ENCODE measurements at places on chromosomes 16 and 17.

- no peak for DNase-seq
These were observed 481.3 kb downstream of the TMEM114 start for GRCh38 chr16:8108991-8109509.

- no peak for DNase-seq
These were observed 10.8 kb upstream of the WSCD1 start for GRCh38 chr17:6059406-6059805.

- DNase-seq, result no peak
These were observed 84.6 kb upstream of the PMFBP1 start for GRCh38 chr16:72256398-72257066.

- no peak for DNase-seq
These were observed 67.7 kb upstream of the TNRC6C start for GRCh38 chr17:77890771-77891170.

DNA sequence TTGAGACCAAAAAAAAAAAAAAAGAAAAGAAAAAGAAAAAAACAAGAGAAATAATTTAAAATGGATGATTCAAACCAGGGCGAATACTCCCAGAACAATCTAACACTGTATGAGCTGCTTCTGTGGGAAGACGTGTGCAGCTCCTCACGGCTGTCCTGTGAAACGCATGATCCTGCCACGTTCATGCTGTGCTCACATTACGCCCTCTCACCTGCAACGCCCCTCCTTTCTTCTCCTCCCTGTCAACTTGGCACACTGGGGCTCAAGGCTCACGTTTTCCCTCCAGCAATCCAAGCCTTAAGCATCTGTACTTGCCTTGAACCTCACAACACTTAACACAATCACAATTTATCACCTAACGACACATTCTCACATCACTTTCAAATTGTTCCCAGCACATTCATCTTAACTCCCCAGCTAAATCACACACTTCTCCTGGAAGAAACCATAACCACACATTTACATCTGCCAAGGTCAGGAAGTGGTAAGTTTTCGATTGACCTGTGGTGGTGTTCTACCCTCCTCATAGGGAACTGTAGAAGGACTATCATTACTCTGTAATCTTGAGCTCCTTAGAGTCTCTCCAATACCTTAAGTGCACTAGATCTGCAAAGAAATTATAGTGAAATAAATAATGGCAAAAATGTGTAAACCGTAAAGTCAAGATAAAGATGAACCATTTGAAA is 29.1 kb downstream of the MBTPS1 start:
- DNase-seq, result no peak

- peak; percentile 49 for DNase-seq
These were observed at the start of gene ABR for GRCh38 chr17:1179818-1180742. Gene ABR, minus strand, starts transcription at chr17:1179981. Its CDS starts 254 bp downstream, at chr17:1179727.

- DNase-seq, result no peak
These were observed 593 bp upstream of the WDR45B start for GRCh38 chr17:82648742-82649331.

GRCh38 chr17:31888124-31888523 is 13.4 kb downstream of the UTP6 start:
- no peak for DNase-seq

GRCh38 chr16:50462793-50463507 is 85.2 kb upstream of the NKD1 start:
- no peak for DNase-seq

Data from activated CD8-positive, alpha-beta memory T cell treated with anti-CD3 and anti-CD28 coated beads for 1 hour (primary cell).